ENCODE measurements at places on chromosomes 1 and 21.

- no peak for DNase-seq
Observed at GRCh38 chr1:110945626-110946025, 18.1 kb downstream of the LRIF1 start.

GRCh38 chr21:45313682-45314081 is 26.0 kb upstream of the POFUT2 start:
- no peak for DNase-seq

- no peak for DNase-seq
Observed at GRCh38 chr1:154758346-154758745, 111.7 kb downstream of the KCNN3 start.

- DNase-seq, result no peak
Observed at GRCh38 chr1:14310476-14310875, 288.0 kb upstream of the KAZN start.

DNA sequence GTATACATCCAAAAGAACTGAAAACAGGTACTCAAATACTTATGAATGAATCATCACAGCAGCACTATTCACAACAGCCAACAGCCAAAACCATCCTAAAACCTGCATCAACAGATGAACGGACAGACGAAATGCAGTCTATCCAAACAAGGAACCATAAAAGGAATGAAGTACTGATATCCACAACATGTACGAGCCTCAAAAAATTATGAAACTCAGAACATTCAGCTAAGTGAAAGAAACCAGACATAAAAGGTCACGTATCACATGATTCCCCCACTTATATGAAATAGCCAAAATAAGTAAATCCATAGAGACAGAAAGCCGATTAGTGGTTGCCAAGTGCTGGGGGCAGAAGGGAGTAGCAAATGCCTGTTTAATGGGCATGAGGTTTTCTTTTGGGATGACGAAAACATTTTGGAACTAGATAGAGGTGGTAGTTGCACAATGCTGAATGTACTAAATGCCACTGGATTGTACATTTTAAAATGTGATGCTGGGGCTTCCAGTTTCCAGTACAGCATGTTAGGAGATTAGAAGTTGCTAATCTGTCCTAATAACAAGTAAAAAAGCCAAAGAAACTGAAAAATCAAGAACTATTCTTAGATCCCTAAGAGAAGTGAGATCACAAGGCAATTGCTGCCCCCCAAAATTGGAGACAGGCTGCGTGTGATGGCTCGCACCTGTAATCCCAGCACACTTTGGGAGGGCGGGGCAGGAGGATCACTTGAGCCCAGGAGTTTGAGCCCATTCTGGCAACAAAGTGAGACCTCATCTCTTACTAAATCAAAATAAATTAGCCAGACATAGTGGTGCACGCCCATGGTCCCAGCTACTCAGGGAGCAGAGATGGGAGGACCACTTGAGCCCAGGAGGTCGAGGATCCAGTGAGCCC is 25.3 kb downstream of the CLSTN1 start:
- peak; percentile 18 for DNase-seq

- peak; percentile 78 for DNase-seq
Observed at GRCh38 chr1:232377494-232377770, 252.5 kb downstream of the SIPA1L2 start.

GRCh38 chr1:231808116-231808515 is 181.5 kb downstream of the DISC1 start:
- no peak for DNase-seq

DNA sequence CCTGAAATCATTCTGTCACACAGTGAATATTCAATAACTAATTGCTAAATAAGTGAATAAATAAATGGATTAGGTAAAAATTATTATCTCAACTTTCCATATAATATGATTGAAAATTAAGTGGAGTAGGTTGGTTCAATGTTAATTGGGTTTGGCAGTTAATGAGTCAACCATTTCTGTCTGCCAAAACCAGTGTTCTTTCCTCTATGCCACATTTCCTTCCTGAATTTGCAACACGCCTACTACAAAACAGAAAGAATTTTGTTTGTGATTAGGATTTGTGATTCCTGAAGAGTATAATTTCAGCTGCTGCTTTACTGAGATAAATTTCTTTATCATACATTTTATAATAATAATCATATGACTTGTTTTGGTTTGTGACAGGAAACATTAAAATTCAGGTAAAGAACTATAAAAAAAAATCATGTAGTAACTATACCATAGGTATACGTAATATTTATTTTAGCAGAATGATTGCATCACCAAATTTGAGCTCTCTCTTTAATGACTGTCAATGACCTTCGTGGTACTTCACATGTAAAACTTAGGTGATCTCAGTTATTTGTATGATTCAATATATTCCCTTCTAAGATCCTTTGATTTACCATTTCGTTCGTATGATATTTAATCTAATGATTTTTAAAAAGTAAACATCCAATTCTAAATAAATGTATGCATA is 241.3 kb downstream of the KCNT2 start:
- DNase-seq, result no peak

Measured in IMR-90 (cell line).